A172 (cell line): ENCODE measurements at places on chromosomes 12 and 14. TPM values are rescaled to one million over a fixed set of nuclear protein-coding genes. Genes with fewer than 3 reads are reported as not detected.

GRCh38 chr14:59313658-59314608 is 125.5 kb downstream of the DAAM1 start:
- no peak for DNase-seq

DNA sequence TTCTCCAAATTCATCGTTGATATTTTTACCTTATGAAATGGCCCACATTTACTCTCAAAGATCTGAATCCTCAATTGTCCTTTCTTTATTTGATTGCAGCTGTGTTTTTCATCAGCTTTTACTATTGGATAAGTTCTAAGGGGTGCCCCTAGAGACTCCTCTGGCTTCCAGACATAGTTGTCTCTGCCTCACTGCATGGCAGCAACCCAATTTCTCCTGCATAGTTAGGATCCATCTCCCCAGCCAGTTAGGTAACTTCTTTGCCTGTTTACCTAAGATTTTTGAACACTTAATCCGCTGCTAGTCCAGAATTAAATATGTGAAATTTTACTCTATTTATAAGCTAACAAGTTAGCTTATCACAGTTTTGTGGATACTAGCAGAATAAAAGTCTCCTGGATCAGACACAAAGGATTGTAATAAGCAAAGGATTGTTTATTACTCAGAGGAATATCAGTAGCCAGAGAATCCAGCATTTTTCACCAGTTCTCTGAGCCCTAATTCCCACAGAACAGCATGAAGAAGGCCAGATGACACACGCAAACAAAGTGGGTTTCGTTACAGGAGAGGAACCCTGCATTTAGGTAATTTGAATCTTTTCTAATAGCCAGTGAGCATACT is 101.1 kb downstream of the BBS10 start:
- no peak for DNase-seq

GRCh38 chr12:11655842-11656241 is 6.4 kb downstream of the ETV6 start:
- no peak for DNase-seq

GRCh38 chr14:100858838-100859220 is 32.9 kb downstream of the MEG3 start:
- DNase-seq, result no peak

DNA sequence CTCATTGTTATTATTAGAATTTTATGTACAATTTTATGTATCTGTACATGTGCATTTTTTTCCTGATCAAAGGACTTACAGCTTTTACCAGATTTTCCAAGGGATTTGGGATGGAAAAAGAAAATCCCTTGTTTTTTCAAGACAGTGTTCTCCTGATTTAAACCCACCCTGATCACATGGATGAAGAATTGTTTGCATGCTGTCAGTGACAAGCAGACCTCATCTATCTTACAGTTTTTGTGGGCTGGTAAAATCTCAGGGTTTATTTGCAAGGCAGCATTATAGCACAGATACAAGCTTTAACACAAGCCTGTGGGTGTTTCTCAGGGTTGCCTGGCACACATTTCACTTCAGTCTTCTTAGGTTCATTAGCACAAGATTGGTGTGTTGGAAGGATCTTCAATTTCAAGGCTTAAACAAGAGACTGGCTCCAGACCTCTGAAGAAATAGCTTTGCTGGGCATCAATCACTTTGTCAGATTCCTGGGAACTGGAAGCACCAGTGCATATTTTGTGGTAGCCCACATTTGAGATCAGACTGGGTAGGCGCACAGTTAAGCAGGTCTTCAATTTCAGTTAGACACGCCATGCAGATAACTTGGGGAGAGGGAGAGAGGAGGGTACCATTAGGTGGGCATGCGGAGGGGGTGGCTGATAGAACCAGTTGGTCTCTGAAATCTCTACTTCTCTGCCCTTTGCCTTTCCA is 118.0 kb downstream of the TBX5 start:
- peak; percentile 4 for DNase-seq

GRCh38 chr14:54967496-54967895 is 59.4 kb downstream of the WDHD1 start:
- no peak for DNase-seq

DNA sequence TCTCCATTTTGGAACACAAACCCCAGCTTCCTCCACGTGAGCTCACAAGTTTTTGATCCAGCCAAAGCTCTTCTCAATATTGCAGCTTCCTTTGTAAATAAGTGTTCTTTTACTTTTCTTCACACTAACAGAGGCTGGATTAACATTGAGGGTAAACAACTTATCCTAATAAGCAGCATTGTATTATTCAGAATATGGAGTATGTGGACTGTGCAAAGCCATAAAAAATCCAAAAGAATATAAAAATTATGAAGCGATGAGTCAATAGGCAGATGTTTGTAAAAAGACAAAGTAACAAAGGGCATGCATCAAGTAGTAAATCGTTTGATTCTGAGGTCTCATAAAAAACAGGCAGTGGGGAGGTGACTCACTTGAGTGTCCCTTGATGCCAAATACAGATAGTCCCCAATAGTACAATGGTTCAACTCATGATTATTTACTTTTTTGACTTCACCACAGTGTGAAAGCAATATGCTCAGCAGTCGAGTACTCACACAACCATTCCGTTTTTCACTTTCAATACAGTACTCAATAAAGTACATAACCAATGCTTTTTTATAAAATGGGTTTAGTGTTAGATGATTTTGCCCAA is 23.1 kb upstream of the KCNK10 start:
- DNase-seq, result peak; percentile 38

DNA sequence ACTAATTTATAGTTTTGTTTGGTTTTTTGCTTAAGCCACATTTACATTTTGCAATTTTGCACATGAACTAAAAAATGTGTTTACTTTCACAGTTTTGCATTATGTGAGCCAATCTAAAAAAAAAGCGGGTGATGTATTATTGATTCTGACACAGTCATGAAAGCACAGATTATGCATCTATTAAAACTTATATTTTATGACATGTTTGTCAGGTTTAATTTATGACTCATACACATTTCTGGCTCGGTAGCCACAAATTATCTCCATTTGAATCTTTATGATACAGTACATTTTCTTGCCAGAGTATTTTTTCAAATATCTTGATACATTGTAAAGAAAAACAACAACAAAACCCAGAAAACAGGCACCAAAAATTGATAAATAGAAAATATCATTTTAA is 280.4 kb upstream of the GRIP1 start:
- DNase-seq, result no peak

GRCh38 chr14:87834594-87834993 is 158.4 kb downstream of the GALC start:
- DNase-seq, result no peak

GRCh38 chr14:39827901-39828655 is 395.8 kb upstream of the FBXO33 start:
- DNase-seq, result no peak

SBNO1 gene
- total RNA-seq, result 26.8 and 39.2 TPM in 2 replicates

LRP6 gene
- 8.3 and 12.0 TPM in 2 replicates for total RNA-seq

LALBA gene
- not detected in 2 replicates for total RNA-seq
